Jurkat, Clone E6-1 (cell line): ENCODE measurements at places on chromosomes 1 and 21.

DNA sequence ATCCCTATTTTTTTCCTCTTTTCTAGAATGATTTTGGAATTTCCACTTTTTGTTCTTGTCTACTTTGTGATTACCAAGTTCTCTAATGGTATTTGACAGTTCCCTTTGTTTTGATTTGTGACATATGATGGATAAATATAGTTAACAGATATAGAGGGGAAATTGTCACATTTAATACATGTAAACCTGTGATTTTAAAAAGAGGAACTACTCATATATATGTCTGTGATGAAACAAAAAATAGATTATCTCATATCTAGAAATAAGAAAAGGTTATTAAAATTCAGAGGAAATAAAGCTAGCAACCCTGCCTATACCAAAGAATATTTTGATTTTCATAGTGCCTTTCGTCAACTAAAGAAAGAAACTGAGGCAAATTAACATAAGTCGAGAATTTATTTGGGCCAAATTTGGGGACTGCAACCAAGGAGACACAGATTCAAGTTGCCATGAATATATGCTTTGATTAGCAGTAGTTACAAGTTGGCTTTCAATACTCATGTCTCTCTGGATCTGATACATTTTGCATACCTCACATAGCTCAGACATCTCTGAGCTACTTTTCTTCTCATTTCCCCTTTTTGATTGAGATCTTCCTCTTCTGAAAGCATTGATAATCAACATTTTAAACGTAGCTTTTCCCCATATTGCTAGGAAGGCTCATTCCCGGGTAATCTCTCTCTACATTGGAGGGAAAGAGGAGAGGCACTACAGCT is 15.6 kb upstream of the C21orf91 start:
- no peak for DNase-seq

GRCh38 chr1:95716097-95716496 is 482.1 kb downstream of the RWDD3 start:
- no peak for DNase-seq

- DNase-seq = no peak
Observed at GRCh38 chr21:42565206-42565810, 51.7 kb downstream of the SLC37A1 start.

GRCh38 chr1:5664081-5664768 is 328.0 kb downstream of the NPHP4 start:
- no peak for DNase-seq

DNA sequence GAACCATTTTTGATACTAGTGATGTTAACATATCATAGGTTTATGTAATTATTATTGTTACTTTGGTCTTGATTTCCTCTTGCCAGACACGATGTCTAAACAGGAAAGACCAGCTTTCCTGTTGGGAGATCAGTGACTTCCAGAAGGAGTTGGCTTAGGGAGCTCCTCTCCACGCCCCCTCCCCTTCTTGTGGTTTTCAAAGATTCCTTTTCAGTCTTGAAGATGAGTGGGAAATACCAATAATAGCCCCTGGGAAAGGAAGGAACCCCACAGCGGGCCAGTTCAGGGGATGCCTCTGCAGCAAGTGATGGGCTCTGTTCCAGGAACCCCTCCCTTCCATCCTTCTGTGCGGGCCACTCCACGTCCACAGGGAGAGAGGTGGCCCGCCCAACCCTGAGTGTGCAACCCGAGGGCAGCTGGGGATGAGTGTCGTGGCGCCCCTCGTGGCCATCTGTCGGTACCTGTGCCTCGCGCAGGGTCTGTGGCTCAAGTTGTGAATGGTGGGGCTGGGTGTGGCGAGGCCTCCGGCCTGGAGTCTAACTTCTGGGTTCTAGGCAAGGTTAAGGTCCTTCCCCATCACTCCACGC is 65.7 kb downstream of the TLR5 start:
- no peak for DNase-seq

GRCh38 chr1:197954718-197955418 is 37.7 kb downstream of the LHX9 start:
- DNase-seq = no peak

DNA sequence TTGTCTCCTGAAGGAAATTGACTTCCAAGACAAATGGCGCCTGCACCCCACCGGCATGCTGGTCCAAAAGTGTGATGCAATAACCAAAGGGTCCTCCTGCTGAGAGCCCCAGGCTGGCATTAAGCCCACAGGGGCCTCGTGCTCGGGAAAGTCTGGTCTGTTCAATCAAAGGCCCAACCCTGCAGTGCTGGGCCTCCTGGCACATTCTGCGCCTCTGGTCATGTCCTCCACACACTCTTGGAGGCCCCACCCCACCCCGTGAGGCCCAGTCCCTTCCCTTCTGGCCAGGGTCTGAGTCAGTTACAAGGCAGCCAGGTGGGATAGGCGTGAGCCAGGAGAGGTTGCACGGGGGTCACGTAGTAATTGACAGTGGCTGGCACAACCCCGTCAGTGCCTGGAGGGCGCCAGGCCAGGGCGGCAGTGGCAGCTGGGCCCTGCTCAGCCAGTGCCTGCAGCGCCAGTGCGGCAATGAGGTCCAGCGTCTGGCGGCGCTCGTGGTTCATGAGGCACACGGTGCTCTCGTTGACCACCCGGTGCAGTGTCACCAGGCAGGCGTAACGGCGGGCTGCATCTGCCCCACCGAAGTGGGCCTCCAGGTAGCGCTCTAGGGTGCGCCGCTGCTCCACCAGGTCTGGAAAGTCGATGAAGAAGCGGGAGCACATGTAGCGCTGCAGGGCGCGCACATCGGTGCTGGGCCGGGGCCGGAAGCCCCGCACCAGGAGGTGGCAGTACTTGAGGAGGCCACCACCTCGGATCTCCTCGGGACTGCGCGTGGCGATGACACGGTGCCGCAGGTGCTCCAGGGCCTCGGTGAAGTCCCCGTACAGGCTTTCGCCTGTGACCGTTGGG is 6.8 kb downstream of the TENT5B start:
- DNase-seq = no peak
